ENCODE measurements at places on chromosomes 3 and 15. TPM values are rescaled to one million over a fixed set of nuclear protein-coding genes. Genes with fewer than 3 reads are reported as not detected.

Gene FGD5
- total RNA-seq = under 0.01 TPM

Gene LRRK1
- total RNA-seq = 2.8 TPM

Gene GOLGA6L4
- 0.59 TPM for total RNA-seq

Gene CAPN3
- total RNA-seq = 0.50 TPM

Gene TGM5
- total RNA-seq = not detected

Gene HYAL1
- total RNA-seq = 3.1 TPM

Gene CNTN6
- total RNA-seq = not detected

Gene MRPL3
- total RNA-seq = 121 TPM

Gene EFCAB12
- total RNA-seq = 0.15 TPM

Gene PIGZ
- 0.34 TPM for total RNA-seq

Gene MME
- 154 TPM for total RNA-seq

Gene SPSB4
- total RNA-seq = not detected

Gene SST
- total RNA-seq = not detected

Gene PRTG
- total RNA-seq = 4.2 TPM

Gene SAMD7
- not detected for total RNA-seq

Gene PIF1
- 22.0 TPM for total RNA-seq

Gene SUCLG2
- total RNA-seq = 62.9 TPM

Gene FRMD5
- 0.84 TPM for total RNA-seq

Gene GATA2
- total RNA-seq = 2.8 TPM

Gene UROC1
- not detected for total RNA-seq
